ENCODE measurements at places on chromosomes 1 and 21.

DNA sequence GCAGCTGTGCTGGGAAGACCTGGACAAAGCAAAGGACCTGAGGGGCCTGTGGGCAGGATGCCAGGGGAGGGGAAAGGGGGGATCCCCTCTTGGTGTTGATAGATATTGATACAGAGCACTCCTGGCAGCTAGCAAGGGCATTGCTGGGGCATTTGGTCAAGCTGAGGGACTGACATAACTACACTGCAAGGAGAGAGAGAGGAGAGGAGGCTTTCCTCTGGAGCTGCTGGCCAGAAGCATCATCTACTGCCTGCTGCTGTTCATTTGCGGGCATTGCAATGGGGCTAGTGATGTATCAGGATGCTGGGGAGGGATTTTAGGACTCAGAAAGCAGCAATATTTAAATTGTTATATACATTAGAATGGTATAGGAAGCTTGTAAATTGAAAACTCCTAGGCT is 142.0 kb downstream of the ZNF648 start:
- DNase-seq, result no peak

DNA sequence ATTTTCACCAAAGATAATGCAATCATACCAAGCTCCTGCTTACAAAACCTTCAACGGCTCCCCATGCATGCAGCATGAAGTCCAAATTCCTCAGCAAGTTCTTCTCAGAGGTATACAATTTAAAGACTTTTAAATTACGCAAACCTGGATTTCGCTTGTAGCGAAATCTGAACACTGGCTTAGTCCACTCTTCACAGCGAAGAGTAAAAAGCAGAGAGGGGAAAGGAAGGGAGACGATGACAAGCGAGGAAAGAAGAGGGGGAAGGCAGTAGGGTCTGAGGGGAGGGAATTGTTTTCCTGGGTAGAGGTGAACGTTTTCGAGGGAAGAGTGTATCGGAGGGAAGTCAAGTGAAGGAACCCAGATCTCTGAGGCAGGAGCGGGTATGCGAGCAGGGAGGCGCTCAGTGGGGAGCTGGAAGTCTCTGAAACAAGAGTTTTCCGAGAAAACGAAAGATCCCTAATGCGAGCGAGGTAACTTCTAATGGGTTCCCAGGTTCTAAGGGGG is 790 bp downstream of the TESK2 start:
- DNase-seq, result no peak

GRCh38 chr1:86218859-86219258 is 62.3 kb upstream of the COL24A1 start:
- no peak for DNase-seq

- no peak for DNase-seq
Observed at GRCh38 chr1:181159451-181160140, 71.1 kb downstream of the IER5 start.

- no peak for DNase-seq
Observed at GRCh38 chr1:198563583-198563982, 23.1 kb upstream of the ATP6V1G3 start.

- DNase-seq, result no peak
Observed at GRCh38 chr1:71104417-71104816, 23.6 kb upstream of the ZRANB2 start.

DNA sequence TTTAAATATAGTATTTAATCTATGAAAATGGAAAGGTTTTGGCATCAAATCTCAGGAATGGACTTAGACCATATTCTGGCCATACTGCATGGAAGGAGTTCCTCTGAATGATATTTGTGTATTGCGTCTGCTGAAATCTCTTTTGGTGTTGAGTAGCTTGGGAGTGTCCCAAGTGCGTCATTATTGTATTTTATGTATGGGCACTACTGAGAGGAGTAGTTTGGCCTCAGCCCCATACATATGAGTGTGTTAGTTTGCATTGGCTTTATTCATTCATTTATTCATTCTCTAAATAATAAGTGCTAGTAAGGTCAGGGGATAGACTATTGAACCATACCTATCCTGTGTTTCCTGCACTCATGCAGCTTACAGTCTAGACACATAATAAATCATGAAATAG is 46.6 kb downstream of the CENPF start:
- no peak for DNase-seq

GRCh38 chr1:58434181-58434580 is 112.3 kb downstream of the OMA1 start:
- DNase-seq, result no peak

DNA sequence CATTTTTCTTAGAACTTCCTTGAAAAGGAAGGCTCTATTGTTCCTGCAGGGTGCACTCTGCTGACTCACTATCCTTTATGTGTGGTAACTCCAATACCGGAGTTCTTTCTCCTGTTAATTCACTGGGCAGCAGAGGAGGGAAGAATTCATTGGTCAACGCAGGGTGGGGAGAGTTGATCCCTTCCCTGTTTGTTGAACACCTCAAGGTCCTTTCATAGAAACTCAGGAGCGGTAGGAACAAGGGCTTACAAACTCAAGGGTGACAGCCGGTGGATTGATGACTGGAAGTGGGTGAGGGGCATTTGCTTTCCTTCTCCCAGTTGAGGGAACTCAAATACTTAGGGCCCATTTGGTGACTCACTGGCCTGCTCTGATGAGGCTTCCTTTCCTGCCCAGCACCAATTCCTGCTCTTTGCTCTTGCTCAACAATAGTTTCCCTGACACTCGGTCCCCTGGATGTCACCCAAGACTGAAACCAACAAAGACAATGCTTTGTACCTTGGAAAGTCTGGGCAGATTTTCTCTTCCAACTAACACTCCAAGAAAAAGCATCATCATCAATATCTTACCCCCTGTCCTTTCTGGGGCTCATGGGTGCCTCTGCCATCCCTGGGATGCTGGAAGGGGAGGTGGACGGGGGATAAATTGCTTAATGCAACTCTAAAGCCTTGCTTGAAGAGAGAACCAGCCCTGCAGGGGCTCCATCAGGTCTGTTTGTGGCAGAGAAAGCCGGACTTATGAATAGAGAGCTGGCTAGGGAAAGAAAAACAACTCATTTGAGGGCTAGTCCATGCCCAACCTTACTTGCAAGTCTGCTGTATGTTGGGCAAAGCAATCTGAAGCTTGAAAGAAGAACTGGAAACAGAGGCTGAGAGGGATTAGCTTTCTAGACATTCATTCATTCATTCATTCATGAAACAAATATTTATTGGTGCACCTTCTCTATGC is 9.3 kb downstream of the SLC26A9 start:
- peak; percentile 40 for DNase-seq

Data from frontal cortex (tissue), 4 donors.